ENCODE measurements at places on chromosomes 1 and 21. TPM values are rescaled to one million over a fixed set of nuclear protein-coding genes. Genes with fewer than 3 reads are reported as not detected.

DNA sequence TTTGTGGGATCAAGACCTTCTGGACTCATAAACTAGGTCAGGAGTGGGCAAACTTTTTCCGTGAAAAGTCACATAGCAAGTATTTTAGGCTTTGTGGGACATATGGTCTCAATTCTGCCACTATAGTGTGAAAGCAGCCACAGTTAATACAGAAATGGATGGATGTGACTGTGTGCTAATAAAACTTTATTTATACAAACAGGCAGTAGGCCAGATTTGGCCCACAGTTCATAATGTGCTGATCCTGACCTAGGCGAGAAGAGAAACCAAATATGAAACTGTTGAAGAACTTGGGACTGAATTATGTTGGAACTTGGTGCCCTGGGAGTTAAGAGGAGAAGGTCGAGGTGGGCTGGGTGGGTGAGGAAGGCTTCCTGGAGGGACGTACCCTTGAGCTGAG lies 17.1 kb downstream of the PADI3 start:
- no peak for DNase-seq

DNA sequence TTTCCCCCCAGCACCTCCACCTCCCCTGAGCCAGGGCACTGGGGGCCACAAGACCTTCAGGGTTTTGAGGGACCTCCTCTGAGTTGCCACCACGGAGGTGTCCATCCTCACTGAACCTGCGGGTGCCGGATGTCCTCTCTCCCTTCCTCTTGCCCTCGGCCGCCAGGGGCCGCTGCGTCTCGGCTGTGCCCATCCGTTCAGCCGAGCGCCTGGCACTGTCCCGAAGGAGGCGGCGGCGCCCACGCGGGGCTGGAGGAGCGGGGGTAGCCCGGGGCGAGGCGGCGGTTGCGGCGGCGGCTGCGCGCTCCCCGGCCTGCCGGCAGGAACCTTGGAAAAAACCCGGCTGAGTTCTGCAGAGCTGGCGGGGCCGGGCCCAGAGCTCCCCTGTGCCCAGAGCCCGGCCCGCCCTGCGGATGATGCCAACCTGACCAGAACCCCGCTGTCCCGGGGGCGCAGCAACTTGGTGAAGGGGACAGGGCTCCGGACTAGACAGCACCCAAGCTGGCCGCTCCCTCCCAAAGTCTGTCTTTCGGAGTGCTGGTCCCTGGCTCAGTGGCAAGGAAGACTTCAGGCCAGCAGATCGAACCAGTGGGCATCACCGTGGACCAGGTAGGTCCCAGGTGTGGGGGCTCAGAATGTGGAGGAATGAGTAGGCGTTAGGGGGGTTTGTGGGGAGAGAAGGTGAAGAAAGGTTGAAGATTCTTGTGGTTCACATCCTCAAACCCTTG lies 3.7 kb upstream of the PPM1J start:
- DNase-seq: peak; percentile 73

DNA sequence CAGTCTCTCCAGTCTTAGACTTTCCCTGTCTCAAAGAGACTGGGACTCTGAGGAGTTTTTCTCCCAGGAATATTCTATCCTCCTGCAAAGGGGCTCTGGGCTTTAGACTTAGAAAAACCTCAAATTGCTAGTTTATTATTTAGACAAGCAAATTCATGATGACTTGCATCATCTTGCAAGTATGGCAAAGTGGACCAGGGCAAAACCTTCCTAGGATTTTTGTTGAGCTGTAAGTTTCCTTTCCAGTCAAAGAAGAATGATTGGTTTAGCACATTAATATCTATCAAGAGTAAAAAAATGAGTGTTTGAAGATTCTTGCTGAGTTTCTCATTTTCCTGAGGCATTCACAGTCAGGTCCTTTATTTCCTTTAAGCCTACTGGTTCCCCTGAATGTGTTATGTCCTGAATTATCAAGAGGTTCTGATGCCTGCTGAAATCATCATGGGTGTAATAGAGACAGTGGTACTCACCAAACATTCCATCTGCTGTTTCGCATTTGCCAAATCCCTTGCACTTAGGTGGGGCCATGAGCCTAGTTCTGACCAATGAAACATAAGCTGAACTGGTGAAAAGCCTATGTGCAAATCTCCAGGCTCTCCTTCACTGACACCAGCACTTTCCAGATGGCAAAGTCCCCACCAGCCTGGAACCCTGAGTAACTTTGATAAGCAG lies 25.2 kb upstream of the SPAG17 start:
- DNase-seq: no peak

GRCh38 chr1:181397845-181398244 lies 85.5 kb upstream of the CACNA1E start:
- DNase-seq: peak; percentile 42

Gene BRDT
- total RNA-seq: not detected

Gene FMO2
- total RNA-seq: not detected

Gene MASP2
- 0.34 TPM for total RNA-seq

Gene KIRREL1
- not detected for total RNA-seq

Data from naive thymus-derived CD8-positive, alpha-beta T cell (primary cell).